ENCODE measurements at places on chromosomes 3 and 15. TPM values are rescaled to one million over a fixed set of nuclear protein-coding genes. Genes with fewer than 3 reads are reported as not detected.

Gene STRA6
- total RNA-seq, result not detected

DNA sequence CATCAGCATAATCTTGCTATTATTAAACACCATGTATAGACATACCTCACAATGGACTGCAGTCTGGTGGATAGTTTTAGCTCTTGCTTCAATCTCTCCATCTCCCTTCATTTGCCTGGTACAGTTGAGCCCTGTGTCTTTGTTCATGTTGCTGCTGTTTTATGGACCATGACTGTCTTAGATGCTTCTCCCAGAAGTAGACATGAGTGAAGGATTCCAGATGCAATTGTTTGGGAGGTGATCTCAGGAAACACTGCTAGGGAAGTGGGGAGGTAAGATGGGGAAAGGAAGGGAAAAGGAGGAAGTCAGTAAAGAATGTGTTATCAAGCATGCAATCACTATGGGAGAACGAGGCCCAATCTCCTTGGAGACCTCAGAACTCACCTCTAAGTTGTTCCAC lies 36.3 kb upstream of the CTNNB1 start:
- DNase-seq, result no peak

- peak; percentile 22 for DNase-seq
These were observed 2.0 kb upstream of the TWF2 start for GRCh38 chr3:52240886-52241370.

DNA sequence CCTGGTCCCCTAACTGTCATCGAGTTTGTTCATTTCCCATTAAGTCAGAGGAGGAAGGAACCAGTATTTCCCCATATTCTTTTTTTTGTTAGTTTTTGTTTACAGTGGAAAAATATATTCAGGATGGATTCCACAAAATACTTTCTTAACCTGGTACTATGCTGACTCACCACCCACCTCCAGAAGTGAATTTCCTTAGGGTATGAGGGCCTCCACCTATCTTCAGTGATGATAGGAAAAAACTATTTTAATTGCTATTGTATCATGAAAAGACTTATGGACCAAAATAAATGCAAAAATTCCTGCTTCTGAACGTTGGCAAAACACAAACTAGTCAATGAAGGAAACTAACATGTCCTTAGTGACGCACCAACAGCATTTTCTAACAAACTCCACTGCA lies 64.2 kb upstream of the FOXP1 start:
- DNase-seq, result no peak

DNA sequence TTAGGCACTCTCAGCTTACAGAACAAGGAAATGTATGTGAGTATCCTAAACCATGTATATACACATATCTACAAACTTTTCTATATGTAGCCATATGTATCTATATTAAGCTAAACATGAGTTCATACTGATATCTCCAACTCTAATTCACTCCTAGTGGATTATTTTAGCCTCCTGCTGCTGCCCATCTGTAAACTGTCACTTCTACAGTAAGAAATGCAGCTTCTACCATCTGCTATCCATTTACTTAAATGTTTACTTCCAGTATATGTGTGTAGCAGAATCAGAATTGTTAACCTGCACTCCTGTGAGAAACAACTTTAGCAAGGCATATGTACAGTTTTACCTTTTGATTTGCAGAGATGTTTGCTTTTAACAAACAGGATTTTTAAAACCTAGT lies 478.5 kb upstream of the CBLB start:
- no peak for DNase-seq

Gene FOXL2NB
- total RNA-seq, result not detected

- no peak for DNase-seq
These were observed 464.1 kb upstream of the RARB start for GRCh38 chr3:24963762-24964625.

DNA sequence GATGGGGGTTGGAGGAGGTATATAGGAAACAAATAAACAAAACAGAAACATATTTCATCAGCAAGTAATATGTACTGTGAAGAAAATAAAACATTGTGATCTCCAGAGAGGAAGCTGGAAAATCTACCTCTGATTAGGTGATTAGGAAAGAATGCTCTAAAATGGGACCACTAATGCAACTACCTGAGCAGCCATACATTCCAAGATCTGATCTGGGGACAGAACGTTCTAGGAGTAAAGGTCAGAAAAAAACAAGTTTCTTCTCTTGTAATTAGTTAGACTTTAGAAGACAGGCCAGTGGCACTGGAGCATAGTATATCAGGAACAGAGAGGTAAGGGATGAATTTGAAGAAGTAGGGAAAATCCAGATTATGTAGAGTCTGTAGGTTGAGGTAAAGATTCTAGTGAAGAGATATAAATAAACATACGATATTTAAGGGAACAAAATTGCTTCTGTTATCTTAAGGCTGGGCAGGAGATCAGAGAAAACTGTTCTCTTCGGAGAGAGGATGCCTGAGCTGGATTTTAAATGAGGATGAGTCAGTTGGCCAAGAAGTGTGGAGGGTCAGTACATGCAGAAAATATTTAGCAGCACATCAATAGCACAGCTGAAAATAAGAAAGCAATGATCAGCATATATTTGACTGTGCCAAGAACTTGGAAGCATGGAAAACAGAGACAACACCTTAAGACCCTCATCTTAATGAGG lies 429.5 kb downstream of the NLGN1 start:
- DNase-seq, result no peak

Gene MUC4
- total RNA-seq, result 0.06 TPM

- DNase-seq, result no peak
These were observed 158.3 kb downstream of the FOXB1 start for GRCh38 chr15:60162251-60162967.

Gene MKRN3
- 2.9 TPM for total RNA-seq

Gene P2RY1
- 0.25 TPM for total RNA-seq

Gene ZNF502
- total RNA-seq, result 2.9 TPM

GRCh38 chr3:183296944-183297343 lies 43.9 kb downstream of the B3GNT5 start:
- DNase-seq, result no peak

DNA sequence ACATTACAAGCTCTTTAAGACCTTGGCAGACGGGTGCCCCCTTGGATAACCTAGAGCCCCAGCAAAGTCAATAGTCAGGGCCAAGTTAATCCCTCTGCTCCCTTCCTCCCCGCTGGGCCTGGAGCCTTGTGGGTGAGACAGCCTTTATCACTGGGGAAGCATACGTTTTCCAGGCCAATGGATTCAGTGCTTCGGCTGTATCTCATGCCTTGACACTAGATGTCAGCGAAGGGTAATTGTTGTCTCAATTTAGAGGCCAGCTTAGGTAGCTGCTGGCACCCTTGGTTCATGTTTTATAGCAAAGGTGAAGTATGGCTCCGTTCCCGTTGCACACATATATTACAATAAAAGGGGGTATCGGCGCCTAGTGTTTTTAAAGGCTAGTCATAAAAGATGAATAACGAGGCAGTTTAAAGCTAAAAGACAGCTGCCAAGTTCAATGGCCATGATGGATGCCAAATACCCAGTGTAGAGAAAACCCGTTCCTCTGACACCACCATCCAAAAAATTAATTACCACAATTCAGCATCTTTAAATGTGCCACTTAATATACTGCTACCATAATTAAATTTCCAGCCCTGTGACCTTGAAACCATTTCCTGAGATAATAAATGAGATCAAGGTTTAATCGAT lies 52.3 kb upstream of the BNIP2 start:
- DNase-seq, result no peak

- no peak for DNase-seq
These were observed 63.2 kb downstream of the AKAP13 start for GRCh38 chr15:85443593-85444087.
